ENCODE measurements at places on chromosomes 2 and 18. TPM values are rescaled to one million over a fixed set of nuclear protein-coding genes. Genes with fewer than 3 reads are reported as not detected.

DNA sequence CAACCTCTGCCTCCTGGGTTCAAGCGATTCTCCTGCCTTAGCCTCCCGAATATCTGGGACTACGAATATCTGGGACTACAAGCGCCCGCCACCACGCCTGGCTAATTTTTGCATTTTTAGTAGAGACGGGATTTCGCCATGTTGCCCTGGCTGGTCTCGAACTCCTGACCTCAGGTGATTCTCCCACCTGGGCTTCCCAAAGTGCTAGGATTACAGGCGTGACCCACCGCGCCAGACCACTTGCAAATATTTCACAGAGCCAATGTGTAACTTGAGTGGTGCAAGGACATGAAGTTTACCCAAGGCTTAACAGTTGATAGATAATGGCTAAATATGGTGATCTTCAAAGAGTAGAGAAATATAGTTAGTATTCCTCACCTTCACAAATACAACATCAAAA lies 14.1 kb upstream of the MTIF2 start:
- no peak for DNase-seq

GRCh38 chr2:219851801-219852481 lies 224.5 kb downstream of the SLC4A3 start:
- DNase-seq: no peak

- no peak for DNase-seq
Measured at GRCh38 chr2:20398956-20399567, 47.8 kb upstream of the RHOB start.

DNA sequence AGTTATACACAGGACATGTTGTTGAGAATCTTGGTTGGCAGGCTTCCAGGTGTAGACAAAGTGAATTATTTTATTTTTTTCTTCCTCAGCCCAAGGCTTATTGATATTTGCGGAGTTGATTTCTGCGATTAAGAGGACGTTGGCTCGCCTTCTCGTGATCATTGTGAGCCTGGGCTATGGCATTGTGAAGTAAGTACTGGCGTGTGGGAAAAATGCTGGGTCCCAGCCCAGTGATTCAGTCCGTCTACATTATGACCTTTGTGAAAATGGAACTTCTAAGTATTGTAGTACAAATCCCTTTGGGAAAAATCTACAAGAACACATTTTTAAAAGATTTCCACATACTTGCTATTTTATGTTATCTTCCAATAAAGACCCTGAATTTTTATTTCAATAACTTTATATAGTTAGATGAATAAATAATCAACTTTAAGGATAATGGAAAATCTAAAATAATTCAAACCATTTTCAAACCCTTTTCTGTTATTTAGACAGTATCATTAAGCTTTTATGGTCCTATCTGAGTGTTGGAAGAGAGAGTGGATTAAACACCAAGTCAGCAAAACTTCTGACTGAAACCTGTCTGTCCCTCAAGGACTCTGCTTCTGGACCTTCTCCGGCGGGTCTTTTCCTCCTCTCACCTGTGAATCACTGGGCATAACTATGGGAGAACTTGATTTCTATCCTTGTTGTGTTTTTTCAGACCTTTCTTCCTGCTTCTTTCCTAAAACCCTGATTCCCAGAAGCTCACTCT lies 31.0 kb downstream of the TMEM87B start:
- no peak for DNase-seq

- DNase-seq: no peak
Measured at GRCh38 chr2:235255693-235256092, 238.2 kb upstream of the AGAP1 start.

DNA sequence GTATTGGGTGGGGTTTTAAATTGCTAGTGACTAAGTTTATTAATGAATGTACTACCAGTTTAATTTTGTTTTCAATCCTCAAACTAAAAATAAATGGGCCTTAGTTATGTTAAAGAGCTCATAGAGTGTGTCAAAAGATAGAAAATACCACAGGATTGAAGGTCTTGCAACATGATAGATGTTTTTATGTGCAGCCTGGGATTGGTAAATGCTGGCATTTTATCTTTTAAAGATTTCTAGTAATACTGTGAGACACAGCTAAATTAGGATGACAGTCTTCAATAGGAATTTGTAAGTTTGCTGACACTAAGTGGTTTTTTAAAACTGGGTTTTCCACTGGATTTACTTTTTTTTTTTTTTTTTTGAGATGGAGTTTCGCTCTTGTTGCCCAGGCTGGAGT lies 122.3 kb downstream of the HAUS1 start:
- DNase-seq: no peak

DNA sequence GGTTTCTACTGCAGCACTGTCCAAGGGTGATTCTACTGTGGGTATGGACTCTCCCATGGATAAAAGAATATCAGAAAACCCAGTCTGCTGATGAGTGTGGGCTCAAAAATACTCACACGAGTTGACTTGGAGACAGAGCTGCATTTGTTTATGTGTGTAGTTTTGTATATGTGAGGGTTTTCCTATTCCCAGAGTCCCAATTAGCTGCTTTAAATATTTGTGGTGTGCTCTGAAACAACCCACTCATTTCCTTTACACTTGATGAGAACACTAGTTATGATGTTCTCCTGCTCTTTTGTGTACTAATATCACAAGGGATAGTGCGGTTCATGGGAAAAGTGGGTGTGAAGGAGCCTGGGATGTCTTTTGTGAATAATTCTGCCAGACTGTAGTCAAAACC lies 337.3 kb downstream of the PLCL1 start:
- DNase-seq: no peak

GRCh38 chr2:7411691-7412090 lies 494.5 kb downstream of the RNF144A start:
- no peak for DNase-seq

GRCh38 chr2:218194880-218195279 lies 22.1 kb upstream of the ARPC2 start:
- DNase-seq: no peak

DNA sequence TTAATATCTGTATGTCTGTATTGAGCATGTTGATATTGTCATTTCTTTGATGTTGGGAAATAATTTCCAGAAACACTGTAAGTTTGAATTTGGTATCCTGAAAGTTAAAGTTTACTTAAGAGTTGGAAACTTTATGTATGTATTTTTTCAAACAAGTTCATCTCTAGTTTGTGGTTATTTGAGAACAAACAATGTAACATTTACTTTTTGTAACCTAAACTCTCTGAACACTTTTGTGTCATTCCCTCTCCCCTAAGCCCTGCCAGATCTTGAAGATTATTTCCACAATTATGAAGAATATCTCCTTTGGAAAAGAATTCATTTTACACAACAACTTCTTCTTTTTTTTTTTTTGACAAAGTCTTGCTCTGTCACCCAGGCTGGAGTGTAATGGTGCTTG lies 24.9 kb downstream of the TDRD15 start:
- DNase-seq: no peak

DNA sequence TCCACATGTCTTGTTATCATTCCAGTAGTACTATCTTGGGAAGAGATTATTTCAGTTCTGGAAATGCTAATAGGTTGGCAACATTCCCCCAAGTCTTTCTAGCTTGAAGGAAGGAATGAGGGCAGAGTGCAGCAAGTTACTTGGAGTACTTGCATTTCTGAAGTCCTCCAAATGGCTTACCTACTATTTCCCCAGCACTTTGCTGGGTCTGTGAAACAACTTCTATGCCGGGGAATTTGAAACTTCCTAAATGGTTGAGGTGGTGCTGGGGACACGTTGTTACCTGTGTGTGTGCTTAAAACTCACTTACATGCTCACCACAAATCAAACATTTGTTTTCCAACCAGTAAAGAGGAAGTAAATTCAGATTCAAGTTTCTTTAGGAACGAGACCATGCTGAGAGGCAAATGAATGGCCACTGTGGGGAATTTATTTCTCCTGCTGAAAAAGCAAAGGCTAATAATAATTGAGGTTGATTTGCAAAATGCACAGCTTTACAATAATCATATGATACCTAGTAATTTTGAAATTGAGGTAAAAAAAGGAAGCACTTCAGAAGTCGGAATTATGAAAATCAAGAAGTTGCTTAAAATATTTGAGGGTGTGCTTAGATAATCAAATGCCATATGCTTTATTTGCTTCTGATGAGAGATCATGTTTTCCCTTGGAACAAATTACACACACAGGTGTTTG lies 1167.7 kb upstream of the ZEB2 start:
- no peak for DNase-seq

DNA sequence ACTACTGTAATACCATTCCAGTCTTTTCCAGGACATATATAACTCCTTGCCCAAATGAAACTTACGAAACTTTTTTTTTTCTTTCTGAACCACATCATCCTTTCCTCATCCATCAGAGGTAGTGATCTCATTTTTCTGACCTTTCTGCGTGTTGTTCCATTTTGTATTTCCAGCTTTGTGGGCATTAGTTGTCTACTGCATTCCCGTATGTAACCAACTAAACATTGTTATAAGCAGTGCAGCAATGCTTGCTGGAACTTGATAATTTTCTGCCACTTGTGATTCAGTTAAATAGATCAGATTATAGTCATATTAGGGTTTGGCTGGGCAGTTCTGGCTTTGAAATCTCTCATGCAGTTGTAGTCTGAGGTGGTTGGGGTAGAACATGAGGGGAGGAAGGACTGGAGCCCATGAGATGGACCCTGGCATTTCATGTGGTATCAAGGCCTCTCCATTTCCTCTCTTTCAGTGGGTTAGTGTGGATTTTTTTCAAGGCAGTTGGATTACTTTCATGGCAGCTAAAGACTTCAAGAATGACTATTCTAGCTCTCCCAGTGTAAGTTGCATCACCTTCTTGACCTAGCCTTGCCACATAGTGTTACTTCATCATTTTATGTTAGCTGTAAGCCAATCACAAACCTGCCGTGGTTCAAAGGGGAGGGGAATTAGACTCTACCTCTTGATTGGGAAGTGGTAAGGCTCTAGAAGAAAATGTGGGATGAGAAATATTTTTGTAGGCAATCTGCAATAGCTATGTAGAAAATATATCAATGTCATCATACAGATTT lies 80.5 kb downstream of the EHBP1 start:
- no peak for DNase-seq

GRCh38 chr2:202822411-202822810 lies 49.2 kb downstream of the ICA1L start:
- DNase-seq: no peak

DNA sequence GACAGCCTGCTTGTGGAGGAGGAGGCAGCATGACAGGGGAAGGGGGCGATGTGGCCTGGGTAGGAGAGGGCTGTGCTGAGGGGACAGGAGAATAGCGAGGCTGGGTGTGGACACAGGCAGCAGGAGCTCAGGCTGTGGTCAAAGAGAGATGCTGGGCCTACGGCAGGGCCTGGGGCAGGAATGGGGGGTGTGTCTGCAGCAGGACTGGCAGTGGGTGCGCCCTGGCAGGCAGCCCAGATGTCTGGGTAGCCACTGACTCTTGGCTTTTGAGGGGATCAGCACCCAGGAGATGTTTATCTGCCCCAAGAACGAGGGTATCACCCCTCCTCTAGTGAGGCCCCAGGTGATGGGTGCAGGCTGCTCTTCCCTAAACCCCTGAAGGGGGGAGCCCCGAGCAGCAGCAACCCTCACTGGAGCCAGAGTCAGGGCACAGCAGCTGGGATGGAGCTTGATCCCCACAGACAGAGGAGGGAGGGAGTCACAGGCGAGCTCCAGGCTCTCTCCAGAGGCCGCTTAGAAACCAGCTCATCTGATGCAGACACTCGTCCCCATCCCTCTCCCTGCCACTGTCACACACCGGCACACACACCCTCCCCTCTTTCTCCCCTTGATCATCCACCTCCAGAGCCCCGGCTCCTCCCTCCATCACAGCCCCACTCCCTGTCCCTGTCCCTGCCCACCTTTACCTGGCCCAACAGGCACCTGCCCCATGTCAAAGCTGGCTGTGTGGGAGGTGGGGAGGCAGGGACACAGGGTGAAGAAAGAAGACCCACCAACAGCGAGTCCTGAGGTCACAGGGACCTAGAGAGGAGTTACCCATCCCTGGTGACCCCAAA lies 29.8 kb upstream of the TNS1 start:
- no peak for DNase-seq

- DNase-seq: no peak
Measured at GRCh38 chr2:183117226-183117625, 7.0 kb upstream of the NUP35 start.

DNA sequence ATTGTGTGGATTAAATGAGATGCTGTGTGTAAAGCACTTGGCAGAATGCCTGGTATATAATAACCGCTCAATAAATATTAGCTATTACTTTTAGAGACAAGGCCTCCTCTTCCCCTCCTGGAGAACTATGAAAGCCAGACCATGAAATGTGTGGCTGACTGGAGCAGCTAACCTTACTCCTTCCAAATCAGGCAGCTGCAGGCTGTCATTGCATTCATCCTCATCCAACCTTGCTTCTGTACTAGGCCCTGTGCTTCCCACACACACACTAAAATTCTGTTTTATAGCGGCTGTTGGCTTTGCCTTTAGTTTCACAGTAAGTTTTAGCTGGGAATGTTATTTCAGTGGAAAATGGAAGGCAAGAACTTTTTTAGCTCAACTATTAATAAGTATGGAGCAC lies 10.2 kb upstream of the SP9 start:
- DNase-seq: no peak

The SPEG gene
- total RNA-seq: 7.3 TPM

The KLHL30 gene
- not detected for total RNA-seq

The PROM2 gene
- total RNA-seq: 0.77 TPM

The TMEM178A gene
- total RNA-seq: 0.89 TPM

The FBLN7 gene
- total RNA-seq: 21.7 TPM

The ZC3H15 gene
- 91.9 TPM for total RNA-seq
